ENCODE measurements at places on chromosomes 7 and 10.

DNA sequence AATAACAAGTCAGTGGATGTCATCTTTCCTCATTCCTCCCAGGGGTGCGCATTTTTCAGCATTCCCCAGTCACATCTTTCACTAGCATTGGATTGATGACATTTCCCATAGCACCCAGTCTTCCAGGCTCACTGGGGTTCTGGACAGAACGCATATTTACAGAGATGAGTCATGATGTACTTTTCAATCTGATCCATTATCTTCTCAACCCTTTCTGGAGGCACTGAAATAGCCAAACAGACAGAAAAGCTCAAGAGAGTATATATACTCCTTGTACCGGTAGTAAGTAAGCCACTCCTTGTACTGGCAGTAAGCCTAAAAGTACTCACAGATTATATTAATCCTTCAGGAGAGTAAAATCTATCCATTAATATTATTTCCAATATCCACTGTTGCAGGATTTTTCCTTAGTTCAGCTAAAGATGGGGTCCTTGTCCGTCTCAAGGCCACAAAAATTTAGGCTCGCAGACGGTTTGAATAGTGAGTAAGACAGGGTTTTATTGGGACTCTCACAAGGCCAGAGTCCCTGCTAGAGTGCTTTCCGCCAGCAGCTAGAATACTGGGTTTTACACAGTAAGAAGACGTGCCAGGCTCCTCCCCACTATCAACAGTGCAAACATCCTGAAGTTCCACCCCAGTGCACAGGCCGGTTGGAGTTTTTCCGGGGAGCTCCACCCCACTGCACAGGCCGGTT is 60.8 kb downstream of the MDH2 start:
- DNase-seq, result no peak

GRCh38 chr7:155808549-155809331 is 3.5 kb downstream of the SHH start:
- DNase-seq, result no peak

DNA sequence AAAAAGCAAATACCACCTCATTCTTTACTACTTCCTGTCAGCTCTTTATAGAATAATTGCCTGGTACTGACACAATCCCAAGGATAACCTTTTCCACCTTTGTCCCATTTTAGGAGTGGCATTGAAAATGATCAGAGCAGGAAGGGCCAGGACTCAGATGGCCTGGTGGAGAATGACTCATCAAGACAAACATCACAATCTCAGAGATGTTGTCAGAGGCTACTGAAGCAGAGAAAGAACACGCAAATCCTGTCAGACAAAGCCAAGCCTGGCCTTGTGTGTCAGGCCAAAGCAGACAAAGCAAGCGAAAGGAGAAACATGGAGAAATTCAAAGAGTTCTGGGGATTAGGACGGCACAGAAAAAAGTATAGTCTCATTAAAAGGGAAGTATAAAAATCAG is 40.9 kb downstream of the NSUN6 start:
- DNase-seq, result no peak

- no peak for DNase-seq
These were observed 202.8 kb downstream of the BAMBI start for GRCh38 chr10:28879875-28880682.

DNA sequence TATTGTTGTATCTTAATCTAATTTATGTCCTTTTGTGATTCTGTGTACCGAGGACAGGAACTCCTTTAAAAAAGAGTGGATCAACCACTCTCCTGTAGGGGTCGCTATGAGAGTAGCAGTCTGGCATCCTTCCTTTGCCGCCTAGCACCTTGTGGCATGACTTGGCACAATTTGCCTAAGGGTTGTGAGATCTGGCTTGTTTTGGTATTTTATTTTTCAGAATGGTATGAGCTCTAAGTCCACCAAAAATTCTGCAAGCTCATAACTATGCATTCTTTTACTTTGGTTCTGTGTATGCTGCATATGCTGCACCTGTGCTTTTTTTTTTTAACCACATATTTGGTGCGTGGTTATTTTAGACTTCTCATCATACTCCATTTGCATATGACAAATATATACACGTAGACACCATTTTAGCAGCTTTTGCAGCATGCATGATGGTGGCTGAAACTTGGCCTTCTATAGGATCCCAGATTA is 112.8 kb downstream of the CDK14 start:
- DNase-seq, result no peak

DNA sequence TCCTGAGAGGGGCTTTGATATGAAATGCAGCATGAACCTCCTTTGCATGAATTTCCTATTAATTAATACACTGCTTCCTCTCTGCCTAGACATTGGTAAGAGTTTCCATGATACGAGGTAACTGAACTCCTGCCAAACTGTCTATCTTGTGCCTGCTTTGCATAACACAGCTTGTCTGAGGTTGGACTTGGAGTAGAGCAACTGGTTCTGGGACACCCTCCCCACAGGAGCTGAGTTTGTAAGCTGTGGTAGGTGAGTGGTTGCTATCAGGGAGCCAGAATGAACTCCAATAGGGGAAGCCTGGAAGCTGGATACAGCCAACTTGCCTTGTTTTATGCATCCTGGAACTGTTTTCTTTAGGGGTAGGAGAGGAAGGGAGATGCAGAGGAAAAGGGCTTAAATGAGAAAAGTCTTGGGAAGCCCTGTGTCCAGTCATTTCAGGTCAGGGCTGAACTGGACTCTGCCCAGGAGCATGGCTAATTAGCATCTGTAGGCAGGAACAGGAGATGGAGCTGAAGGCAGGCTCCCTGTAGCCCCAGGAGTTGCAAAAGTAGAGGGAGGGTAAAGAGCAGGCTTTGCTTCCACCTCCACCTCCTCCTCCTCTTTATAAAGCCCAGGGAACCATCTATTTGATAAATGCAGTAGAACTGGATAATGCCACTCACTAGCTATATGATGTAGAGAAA is 73.2 kb upstream of the GPR158 start:
- DNase-seq, result no peak

- DNase-seq, result no peak
These were observed 288.9 kb downstream of the ADARB2 start for GRCh38 chr10:1448252-1448930.

- no peak for DNase-seq
These were observed 21.9 kb downstream of the CACNB2 start for GRCh38 chr10:18162021-18162627.

DNA sequence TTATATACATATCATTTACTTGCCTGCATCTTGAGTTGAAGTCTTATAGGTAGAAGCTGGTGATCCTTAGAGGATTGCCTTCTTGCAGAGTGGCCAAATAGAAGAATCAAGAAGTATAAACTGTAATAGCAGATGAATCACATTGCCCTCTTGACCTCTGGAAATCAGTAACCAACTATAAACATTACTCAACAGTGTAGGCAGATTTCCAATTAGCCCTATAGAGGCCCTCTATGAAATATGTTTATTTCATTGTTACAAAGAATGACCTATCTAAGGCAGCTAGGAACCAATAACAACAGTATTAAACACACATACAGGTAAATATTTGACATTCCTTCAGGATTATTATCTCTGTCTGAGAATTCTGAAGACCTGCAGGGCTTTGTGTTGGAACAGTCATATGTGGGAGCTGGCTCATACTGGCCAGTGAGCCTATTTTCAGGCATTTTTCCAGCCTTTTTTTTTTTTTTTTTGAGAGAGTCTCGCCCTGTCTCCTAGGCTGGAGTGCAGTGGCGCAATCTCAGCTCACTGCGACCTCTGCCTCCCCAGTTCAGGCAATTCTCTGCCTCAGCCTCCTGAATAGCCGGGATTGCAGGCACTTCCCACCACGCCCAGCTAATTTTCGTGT is 7.2 kb upstream of the SRI start:
- no peak for DNase-seq

DNA sequence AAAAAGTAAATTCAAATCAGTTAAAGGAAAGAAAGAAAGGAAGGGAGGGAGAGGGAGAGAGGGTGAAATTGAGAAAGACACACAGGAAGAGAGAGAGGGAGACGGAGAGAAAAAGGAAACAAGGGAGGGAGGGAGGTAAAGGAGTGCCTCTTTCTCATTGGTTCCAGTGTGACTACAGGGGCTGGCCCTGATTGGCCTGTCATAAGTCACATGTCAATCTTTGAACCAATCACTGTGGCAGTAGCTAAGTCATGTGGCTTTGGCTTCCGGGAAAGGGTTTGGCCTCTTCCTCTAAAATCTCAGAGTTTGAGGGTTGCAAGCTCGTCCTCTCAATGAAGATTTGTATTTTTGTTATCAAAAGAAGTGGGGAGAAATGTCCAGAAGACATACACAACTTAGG is 150.2 kb downstream of the RAB11FIP2 start:
- DNase-seq, result no peak

- DNase-seq, result no peak
These were observed 569.4 kb downstream of the SUGCT start for GRCh38 chr7:40704172-40704571.

- DNase-seq, result no peak
These were observed 168.3 kb downstream of the SNX13 start for GRCh38 chr7:17771901-17772408.

DNA sequence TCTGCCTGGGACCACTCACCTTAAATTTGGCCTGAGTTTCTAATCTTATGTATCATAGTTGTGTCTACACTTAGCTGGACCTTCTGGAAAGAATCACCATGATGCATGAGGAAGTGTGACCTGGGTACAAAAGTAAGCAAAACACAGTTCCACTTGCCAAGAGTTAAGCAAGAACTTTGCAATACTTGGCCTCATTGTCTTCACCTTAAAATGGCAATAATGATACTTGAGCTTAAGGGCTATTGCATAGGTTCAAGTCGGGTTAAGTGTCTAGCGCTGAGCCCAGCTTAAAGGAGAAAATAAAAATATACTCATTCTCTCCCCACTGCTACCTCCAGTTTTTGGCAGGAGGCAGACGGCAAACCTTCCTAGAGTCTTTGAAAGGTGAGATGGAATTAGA is 133.9 kb upstream of the BMPER start:
- no peak for DNase-seq

GRCh38 chr10:79131836-79132631 is 63.3 kb downstream of the ZMIZ1 start:
- DNase-seq, result no peak

DNA sequence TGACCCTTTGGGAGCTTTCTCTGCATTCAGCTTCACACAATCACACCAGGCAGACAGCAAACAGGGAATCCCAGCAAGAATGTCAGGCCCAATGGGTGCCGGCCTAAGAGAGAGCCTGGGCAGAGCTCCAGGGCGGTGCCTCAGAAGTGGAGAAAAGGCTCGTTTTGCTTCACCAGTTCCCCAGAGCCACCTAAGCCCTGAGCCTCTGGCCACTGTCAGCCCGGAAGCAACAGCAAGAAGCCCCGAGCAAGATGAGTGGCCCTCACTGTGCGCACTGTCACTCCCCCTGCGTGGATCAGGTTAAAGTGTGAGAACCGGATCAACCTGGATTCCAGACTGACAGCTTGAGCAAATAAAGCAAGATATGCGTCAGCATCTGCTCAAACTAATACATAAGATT is 14.7 kb downstream of the CNPY1 start:
- DNase-seq, result peak; percentile 21

- no peak for DNase-seq
These were observed 22.4 kb downstream of the KCNH2 start for GRCh38 chr7:150955519-150956394.

DNA sequence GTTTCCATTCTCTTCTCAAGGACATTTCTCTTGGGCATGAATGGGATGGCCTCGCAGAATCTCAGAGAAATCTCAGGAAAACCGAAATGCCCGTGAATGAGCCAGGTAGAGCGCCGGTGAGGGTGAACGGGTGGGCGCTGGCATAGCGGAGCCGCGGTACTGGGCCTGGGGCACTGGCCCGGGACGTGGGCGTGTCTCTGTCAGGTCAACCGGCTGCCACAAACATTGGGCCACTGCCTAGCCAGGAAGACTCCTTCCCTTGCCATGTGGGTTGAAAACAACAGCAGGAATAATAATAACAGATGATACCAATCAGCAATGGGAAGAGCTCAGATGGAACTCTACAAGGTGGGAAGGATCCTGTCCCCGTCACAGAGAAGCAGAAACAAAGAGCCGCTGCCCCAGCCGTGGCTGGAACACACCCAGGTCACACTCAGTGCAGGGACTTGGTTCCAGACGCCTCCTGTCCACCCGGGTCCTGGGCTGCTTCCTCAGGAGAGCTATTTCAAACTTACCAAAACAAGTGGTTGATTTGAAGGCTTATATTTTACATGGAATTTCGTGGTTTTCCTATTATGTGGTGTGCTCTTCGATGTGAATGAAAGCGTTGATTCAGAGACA is 51.1 kb upstream of the EBF3 start:
- DNase-seq, result no peak

- DNase-seq, result no peak
These were observed 34.1 kb upstream of the IFRD1 start for GRCh38 chr7:112416127-112416526.

- no peak for DNase-seq
These were observed 26.6 kb downstream of the FGF8 start for GRCh38 chr10:101749047-101750016.

DNA sequence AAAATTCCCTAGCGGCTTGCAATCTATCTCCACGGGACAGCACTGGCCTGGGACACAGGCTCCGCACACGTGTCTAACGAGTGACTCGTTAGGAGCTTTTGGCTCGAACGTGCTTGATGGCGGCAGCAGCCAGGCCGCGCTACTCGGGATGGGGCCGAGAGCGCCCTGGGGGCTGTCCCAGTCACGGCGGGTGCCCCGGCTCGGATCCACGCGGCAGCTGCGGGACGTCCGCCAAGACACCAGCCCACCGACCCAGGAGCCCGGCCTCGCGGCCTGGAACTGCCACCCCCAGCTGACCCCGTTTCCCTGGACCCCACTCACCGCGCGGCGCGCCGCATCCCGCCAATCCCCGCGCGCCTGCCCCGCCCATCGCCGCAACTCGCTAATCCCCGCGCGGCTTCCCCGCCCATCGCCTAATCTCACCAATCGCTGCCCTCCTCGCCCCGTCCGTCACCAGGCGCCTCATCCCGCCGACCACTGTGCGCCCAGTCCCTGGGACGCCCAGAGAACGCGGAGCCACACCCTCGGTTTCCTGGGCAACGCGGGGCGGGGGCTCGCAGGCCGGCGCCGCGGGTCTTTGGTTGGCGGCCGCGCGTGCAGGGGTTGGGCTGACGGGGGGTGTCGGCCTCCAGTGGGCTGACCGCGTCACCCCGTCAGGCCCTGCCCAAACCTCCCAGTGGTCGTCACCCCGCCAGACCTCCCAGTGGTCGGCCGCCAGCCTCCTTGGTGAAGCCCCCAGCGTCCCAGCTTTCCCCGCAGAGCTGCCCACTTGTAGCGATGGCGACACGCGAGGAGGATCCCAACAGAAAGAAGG is at the start of gene POLD2:
TSS of gene POLD2 (minus strand) at position 359 of the 814 bp plus-strand sequence. CDS start 1,495 bp downstream, outside the sequence.
- DNase-seq, result peak; percentile 99

GRCh38 chr10:101258179-101258885 is 29.1 kb upstream of the LBX1 start:
- DNase-seq, result no peak

DNA sequence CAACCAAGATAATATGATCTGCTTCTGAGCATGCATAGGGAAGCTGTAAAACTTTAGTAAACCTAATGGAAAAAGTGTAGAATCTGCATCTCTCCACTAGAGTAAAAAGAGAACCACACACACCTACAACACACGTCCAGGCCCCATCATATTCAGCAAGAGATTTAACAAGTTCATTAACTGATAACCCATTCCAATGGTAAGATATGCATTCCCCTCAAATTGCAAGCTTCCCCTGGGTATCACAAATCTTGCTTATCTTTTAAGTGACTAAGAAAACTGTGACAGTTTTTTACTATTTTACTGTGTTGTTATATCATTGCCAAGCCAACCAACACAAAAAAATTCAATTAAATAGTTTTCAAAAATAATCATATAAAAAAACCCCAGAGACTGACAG is 8.0 kb downstream of the DPY19L1 start:
- DNase-seq, result no peak
